ENCODE measurements at places on chromosomes 7 and 10. TPM values are rescaled to one million over a fixed set of nuclear protein-coding genes. Genes with fewer than 3 reads are reported as not detected.

GPER1 gene
- 3.1 TPM for total RNA-seq

NODAL gene
- not detected for total RNA-seq

LSM8 gene
- total RNA-seq: 29.3 TPM

USP6NL gene
- 12.4 TPM for total RNA-seq

SFXN4 gene
- total RNA-seq: 25.1 TPM

CYP3A7 gene
- not detected for total RNA-seq

LLCFC1 gene
- total RNA-seq: not detected

CREB3L2 gene
- 37.2 TPM for total RNA-seq

FANK1 gene
- total RNA-seq: 5.4 TPM

LRRC17 gene
- total RNA-seq: 147 TPM

PLCE1 gene
- 1.2 TPM for total RNA-seq

NPFFR1 gene
- total RNA-seq: not detected

All from regular cardiac myocyte (primary cell).